ENCODE measurements at places on chromosomes 6 and 20. TPM values are rescaled to one million over a fixed set of nuclear protein-coding genes. Genes with fewer than 3 reads are reported as not detected.

- no peak for DNase-seq
- no peak overlapping the region for H3K4me3 ChIP-seq
- H3K4me1 ChIP-seq: peaks cover 13% of the 10 kb centered on the region
- H3K27ac ChIP-seq: no peak overlapping the region
These were observed 193.8 kb downstream of the BTBD9 start for GRCh38 chr6:38445925-38446324.

The UNC5CL gene
- 1.6 TPM for total RNA-seq

The ANKRD60 gene
- not detected for total RNA-seq

The AVP gene
- not detected for total RNA-seq

The RING1 gene
- 46.1 TPM for total RNA-seq

- H3K4me3 ChIP-seq: peak overlapping the region; percentile 77
- H3K27me3 ChIP-seq: no peaks in the 10 kb centered on the region
- H3K36me3 ChIP-seq: no peaks in the 10 kb centered on the region
- DNase-seq: peak; percentile 12
These were observed 180.3 kb downstream of the CDH26 start for GRCh38 chr20:60138256-60139220.

The MYCT1 gene
- total RNA-seq: not detected

The SLC2A4RG gene
- total RNA-seq: 48.3 TPM

- no peak for DNase-seq
- peaks cover 26% of the 10 kb centered on the region for H3K4me1 ChIP-seq
- peaks cover 29% of the 10 kb centered on the region for H3K27me3 ChIP-seq
These were observed 18.1 kb downstream of the TUBB2B start for GRCh38 chr6:3209114-3210023.

DNA sequence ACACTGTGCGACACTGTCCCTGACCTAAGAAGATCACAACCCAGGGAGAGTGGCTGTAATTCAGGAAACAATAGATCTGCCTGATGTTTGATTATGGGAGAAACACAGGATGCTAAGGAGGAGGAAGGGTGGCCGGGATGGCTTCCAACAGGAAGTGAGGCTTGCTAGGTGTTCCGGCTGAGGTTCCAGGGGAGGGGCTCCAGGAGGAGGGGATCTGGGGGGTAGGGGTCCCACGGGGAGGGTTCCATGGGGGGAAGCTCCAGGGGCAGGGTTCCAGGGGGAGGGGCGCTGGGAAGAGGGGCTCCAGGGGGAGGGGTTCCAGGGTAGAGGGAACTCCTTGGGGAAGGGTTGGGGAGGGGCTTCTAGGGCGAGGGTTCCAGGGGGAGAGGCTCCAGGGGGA lies 48.6 kb downstream of the DAAM2 start:
- peaks cover 6% of the 10 kb centered on the region for H3K27me3 ChIP-seq
- DNase-seq: no peak
- no peak overlapping the region for H3K4me3 ChIP-seq
- H3K4me1 ChIP-seq: peaks cover 2% of the 10 kb centered on the region
- H3K27ac ChIP-seq: no peak overlapping the region
- no peaks in the 10 kb centered on the region for H3K36me3 ChIP-seq

The SYNDIG1 gene
- total RNA-seq: not detected

Data from activated T-helper 2 cell treated with anti-CD3 and anti-CD28 coated beads, Interferon-gamma antibody, Interleukin-2, Interleukin-4, amounts not matched to agents 10 μg/mL and 5 μg/mL and 100 μg/mL, durations not matched to agents 14 hours and 24 hours and 36 hours (primary cell).